GM06990 (cell line): ENCODE measurements at places on chromosomes 4 and X.

GRCh38 chr4:53039741-53040458 is 177.8 kb downstream of the RASL11B start:
- no peak for DNase-seq

DNA sequence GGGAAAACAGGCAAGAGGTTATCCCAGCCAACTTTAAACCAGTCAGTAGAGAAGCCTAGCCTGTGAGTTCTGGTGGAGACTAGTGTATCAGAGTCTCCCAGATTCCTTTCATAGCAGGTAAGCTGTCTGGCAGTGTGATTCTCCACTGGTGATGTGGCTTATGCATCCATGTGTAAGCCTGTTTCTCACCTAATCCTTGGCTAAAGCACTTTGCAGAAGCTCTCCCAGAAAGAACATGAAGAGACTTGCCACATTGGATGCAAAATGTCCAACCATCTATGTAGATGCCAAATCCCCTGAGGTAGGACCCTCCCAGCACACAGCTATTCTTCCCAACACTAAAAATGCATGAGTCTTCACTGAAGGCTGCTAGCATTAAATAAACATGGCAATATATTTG is 111.7 kb downstream of the CHRNA9 start:
- no peak for DNase-seq

DNA sequence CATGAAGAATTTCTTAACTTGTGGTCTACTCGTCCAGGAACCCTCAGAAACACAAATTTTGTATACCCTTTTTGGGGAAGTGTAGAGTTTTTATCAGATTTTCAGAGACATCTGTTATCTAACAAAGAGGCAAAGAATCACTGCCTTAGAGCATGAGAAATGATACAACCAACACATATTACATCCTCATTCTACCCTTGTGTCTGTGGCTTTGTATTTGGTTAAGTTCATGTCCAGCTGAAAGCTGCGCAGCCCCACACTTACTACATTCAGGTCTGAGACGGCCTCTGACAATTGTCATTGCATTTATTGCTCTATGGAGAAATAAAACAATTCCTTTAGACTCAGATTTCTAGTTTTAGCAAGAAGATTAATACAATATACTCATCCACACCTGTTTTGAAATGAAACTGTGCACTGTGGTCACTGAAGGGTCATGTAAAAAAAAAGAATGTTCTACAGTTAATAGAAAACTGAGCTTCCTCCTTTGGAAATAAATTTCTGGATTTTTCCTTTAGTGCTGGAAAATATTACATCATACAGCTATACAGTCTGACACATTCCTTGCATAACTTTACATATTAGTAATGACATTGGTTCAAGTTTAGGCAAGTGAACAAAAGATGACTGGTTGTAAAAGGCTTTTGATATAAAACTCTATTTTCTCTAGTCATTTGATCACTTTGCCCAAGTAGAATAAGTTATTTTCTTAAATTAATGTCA is 39.8 kb downstream of the GLRB start:
- DNase-seq = no peak

GRCh38 chr4:74464291-74464690 is 19.4 kb downstream of the AREG start:
- DNase-seq = no peak

- DNase-seq = no peak
Measured at GRCh38 chr4:145186729-145187128, 6.3 kb upstream of the OTUD4 start.

DNA sequence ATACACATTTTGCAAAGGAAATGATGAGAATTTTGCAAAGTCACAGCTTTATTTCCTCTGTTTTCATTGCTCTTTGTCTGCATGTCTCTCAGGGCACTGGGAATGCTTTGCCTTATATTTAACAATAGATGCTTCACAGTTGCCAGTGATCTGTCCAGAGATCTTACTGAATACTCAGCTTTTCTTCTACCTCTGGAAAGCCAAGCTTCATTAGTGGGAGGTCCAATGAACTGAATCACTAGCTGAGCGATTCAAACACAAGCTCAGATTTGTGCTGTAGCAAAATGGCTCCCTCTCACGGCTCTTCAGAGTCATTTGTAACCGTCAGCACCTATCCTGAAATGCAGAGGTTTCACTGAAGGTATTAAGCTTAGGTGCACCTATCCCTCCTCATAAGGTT is 138.9 kb downstream of the DCLK2 start:
- no peak for DNase-seq

GRCh38 chr4:85807247-85807950 is 332.4 kb downstream of the ARHGAP24 start:
- DNase-seq = no peak

GRCh38 chr4:55162396-55162795 is 37.0 kb upstream of the KDR start:
- DNase-seq = no peak

GRCh38 chrX:37076983-37077382 is 68.8 kb downstream of the FAM47C start:
- DNase-seq = no peak

DNA sequence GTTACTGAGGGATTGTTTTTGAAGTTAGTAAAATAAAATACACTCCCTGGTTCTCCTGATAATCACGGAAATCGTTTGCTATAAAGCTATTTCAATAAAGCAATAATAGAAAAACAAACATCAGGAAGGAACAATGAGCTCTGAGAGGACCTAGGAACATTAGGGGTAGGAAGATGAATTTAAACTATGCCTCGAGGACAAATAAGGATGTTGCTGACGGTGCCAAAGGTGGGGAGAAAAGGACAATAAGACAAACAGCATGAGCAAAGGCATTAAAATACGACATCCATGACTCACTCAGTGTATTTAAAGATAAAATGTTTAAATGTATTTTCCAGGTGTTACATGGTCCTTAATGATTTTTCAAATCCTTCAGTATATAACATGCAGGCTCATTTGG is 110.3 kb downstream of the MTNR1A start:
- DNase-seq = no peak

GRCh38 chr4:109749388-109750082 is 19.7 kb upstream of the PLA2G12A start:
- no peak for DNase-seq

DNA sequence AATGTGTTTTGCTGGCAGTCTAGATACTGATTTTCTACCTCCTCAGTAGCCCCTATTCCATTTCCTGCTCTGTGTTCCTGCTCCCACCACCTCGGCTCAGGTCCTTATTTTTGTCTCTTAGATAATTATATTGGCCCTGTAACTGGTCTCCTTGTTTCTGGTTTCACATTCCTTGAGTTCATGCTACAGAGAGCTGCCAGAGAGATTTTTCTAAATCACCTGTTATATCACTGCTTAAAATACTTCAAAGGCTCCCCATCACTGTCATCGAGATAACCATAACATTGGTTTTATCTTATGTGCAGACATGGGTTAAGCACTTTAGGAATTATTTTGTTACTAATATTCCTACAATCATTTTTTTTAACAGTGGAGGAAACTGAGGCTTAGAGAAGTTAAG is 9.6 kb downstream of the SYNPO2 start:
- DNase-seq = no peak

DNA sequence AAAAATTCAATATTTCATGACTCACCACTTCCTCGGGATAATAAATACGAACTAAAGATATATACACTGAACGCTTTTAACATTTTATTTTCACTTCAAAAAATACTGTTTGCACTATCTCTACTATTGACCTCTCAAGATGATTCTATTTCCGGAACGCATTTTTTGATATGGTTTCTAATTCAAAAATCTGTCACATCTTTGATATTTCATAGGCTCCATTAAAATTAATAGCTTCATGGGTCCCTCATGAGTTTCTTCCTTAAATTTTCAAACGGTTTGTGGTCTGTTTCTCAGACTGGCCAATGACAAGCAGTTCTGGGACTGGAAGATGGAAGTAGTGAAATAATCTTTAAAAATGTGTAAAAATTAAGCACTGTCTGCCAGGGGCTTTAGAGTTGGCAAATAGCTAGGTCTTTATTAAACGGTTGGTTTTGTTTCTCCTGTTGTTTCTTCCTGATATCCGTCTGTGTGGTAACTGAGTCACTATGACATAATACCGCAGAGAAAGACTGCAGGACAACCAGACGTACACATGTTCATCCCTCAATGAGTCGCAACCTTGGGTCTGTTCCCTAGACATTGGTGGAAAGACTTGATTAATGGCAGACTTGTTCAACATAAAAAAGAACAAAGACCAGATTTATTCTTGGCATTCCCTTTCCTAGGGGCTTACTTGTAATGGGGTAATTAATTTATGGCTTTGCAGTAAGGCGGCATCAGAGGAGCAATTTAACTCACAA is 133.8 kb downstream of the PALLD start:
- no peak for DNase-seq

- no peak for DNase-seq
Measured at GRCh38 chr4:91092398-91092980, 965.3 kb downstream of the CCSER1 start.

- DNase-seq = no peak
Measured at GRCh38 chrX:10486373-10486772, 134.0 kb downstream of the MID1 start.

- no peak for DNase-seq
Measured at GRCh38 chrX:149717803-149718202, 5.9 kb downstream of the MAGEA11 start.

DNA sequence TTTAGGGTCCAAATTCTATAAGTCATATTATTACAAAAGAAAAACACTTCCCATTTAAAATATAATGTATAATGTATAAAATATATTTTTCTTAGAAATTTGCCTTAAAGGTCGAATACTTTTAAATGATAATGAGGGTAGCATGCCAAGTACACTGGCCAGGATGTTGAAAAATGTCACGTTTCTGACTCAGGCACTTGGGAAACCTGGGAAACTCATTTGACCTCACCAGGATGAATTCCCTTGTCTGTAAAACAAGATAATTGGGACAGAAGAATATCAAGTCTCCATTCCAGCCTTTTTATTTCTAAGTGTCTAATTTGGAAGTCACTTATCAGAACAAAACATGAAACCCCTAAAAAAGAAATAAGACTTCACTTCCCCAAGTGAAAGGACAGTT is 3.4 kb upstream of the SLC39A8 start:
- DNase-seq = no peak

DNA sequence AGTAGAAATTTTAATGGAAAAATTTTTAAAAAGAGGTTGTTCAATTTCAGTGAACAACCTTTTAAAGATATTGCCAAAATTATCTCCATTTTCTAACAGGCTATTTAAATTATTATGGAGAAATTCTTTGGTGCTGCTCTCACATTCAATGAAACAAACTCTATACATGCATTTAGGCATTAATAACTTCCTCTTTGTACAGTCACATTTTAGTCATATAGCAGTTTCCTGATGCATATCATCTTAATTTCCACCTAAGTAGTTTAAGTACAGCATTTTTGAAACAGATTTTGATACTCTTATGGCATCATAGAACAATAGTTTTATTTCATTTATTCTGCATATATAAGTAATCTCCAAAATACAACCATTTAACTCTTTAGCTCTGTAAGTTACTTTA is 500.1 kb downstream of the STPG2 start:
- DNase-seq = no peak

DNA sequence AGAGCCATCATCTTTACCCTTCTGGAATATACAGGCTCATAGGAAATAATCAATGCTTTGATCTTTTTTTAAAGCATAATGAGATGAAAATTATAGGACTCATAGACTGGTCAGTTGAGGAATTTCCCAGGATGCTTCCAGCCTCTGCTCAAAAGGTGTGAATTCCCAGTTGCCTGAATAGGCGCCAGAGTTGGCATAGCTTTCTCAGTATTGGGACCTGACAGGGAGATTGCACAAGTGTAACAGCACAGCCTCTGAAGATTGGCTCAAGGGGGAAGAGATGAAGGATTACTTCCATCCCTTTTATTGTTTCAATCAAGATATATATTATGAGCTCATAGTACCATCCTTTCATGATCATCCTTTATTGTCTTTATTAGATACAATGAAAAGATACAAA is 17.9 kb downstream of the TET2 start:
- no peak for DNase-seq

GRCh38 chrX:3184176-3184930 is 143.1 kb downstream of the ARSF start:
- no peak for DNase-seq

- DNase-seq = no peak
Measured at GRCh38 chr4:126630230-126630629, 1002.5 kb upstream of the INTU start.

- peak; percentile 88 for DNase-seq
Measured at GRCh38 chr4:10461091-10461849, 4.0 kb upstream of the ZNF518B start.

- no peak for DNase-seq
Measured at GRCh38 chr4:63430105-63430504, 979.1 kb downstream of the TECRL start.

DNA sequence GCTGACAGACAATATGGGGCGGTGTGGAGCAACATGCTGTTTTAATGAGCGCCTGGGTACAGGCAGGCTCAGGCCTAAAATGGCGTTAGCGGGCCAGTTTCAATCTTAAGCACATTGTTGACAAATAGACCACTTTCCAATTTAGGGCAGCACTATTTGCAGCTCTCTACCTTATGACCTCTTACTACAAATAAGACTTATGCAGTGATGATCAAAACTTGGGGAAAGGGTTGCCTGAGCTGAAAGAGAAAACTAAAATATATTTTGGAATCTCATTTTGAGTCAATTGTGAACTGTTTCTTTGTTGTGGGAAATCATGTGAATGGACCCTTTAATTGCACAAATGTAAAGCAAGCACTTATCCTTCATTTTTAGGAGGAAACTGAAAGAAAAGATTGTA is 25.5 kb upstream of the GPAT3 start:
- DNase-seq = no peak

DNA sequence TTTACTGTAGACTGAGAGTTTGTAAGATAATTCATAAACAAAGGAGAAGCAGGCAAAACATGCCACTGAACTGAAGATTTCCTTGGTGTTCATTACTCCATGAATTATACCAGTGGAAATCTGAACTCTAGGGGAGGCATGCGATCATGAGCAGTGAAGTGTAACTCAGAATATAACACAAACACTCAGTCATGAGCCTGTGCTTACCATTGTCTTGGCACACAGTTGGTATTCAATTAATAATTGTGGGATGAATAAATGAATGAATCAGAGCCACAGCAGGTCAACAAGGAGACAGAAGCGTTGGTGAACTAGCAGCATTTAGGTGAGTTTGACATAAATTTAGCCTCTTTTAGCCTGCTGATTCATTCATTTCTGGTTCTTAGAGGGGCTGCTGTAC is 263.5 kb upstream of the DKK2 start:
- DNase-seq = no peak

- DNase-seq = no peak
Measured at GRCh38 chrX:131874300-131874699, 148.8 kb upstream of the STK26 start.

DNA sequence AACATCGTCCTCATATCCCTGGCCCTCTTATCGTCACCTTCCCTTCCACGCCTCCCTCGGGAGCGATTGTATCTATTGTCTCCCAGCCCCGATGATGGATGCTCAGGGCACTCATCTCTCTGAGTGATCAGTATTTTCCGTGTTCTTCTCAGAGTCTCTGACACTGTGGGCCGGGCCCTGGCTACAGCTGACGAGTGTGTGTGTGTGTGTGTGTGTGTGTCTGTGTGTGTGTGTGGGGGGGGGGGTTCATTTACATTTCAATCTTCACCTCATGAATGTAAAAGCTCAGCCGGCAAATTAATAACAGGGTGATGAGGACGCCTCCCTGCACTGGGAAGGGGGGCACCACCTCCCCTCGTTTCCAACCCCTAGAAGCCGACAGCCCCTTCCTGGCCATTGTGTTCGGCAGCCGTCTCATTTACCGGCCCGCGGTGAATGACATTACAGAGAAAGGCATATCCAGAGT is 159.5 kb downstream of the SHOX start:
- DNase-seq = no peak
